Tibial nerve (tissue), 4 donors: ENCODE measurements at places on chromosomes 7 and 10. TPM values are rescaled to one million over a fixed set of nuclear protein-coding genes. Genes with fewer than 3 reads are reported as not detected.

CLDN4 gene
- 0.42 TPM for total RNA-seq

- DNase-seq, result no peak
- H3K36me3 ChIP-seq, result no peaks in the 10 kb centered on the region
- no peaks in the 10 kb centered on the region for H3K4me1 ChIP-seq
- H3K27ac ChIP-seq, result no peak overlapping the region
- H3K4me3 ChIP-seq, result no peak overlapping the region
Observed at GRCh38 chr7:129436335-129436923, 2.2 kb downstream of the STRIP2 start.

DNA sequence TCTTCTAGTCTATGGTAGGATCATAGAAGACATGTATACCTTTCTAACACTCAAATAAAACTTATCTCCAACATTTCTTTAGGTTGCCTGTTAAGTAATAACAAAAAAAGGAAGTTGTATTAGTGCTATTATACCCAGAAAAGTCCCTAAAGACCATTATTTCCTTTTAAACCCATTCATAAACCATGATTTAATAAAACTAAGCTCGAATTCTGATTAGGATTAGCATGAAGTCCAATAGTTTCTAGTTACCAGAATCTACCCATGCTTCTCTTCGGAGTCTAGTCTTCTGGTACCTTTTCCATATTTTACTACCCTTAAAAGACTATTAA is 62.7 kb downstream of the USP6NL start:
- H3K4me3 ChIP-seq, result no peak overlapping the region
- H3K36me3 ChIP-seq, result no peaks in the 10 kb centered on the region
- H3K4me1 ChIP-seq, result peaks cover 33% of the 10 kb centered on the region
- H3K27me3 ChIP-seq, result no peaks in the 10 kb centered on the region
- no peak overlapping the region for H3K27ac ChIP-seq

- no peak overlapping the region for H3K27ac ChIP-seq
- no peak overlapping the region for H3K4me3 ChIP-seq
- H3K27me3 ChIP-seq, result no peaks in the 10 kb centered on the region
- DNase-seq, result no peak
Observed at GRCh38 chr7:132485600-132486273, 90.5 kb downstream of the PLXNA4 start.

SEMA3E gene
- total RNA-seq, result 3.5 TPM

DNA sequence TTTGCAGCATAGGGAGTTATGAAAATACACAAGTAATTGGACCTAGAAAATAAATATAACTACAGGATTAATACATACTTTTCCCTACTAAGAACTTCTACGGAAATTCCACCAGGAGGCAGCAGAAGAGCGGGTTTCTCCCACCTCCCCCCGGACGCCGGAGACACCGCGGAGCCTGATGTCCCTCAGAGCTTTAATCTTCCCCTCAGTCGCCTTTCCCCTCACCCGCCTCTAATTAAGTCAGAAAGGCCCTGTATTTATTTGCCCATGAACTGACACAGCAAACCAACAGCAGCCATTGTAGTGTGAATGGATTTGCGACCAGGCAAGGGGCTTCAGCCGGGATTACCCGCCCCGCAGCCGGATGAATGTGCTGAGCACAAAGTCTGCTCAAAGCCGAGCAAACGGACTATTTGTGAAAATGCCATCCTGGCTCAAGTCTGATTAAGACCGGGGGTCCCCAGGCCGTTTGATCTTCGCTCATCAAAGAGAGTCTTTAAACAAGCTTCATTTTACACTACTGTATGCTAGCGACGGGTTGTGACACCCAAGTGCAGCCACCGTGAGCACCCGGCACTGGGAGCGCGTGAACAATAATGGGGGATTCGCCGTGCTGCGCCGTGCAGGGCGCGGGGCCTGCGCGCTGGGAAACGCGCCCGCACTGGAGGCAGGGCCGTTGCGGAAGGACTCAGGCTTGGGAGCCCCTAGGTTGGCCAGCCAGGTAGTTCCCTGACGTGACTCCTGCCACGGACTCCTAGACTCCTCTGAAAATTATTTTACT is 5.6 kb upstream of the DKK1 start:
- no peak overlapping the region for H3K27ac ChIP-seq

HILPDA gene
- total RNA-seq, result 32.4 TPM

GRCh38 chr10:100986952-100987684 is at the start of the genes MRPL43 and TWNK:
TSS of gene MRPL43 (minus strand) at chr10:100987497. CDS start at chr10:100987443, 54 bp downstream.
TSS of gene TWNK (plus strand) at chr10:100987543. CDS start at chr10:100988211, 668 bp downstream.
- H3K36me3 ChIP-seq, result peaks cover 68% of the 10 kb centered on the region
- H3K27ac ChIP-seq, result peak within 1 kb of the TSS; percentile 85
- peak within 1 kb of the TSS; percentile 99 for H3K4me3 ChIP-seq
- peak; percentile 78 for DNase-seq
- peaks cover 19% of the 10 kb centered on the region for H3K4me1 ChIP-seq

DNA sequence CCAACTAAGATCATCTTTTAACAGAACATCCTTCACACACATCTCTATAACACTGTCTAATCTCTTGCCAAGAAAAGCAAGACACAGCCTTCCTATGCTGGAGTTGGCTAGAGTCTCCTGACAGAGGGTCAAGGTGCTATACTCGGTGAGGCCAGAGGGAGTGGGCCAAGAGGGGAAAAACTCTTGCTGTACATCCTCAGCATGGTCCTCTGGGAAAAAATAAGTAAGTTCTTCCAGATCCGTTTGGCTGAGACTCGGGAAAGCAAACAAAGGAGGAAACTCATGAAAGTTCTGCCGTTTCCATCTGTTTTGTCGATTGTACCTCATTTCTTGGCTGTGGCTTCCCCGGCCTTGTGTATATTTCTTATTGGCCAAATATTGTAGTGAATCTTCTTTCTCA is 33.9 kb downstream of the VWDE start:
- H3K27ac ChIP-seq, result peak overlapping the region; percentile 14
- no peak for DNase-seq
- H3K36me3 ChIP-seq, result no peaks in the 10 kb centered on the region
- H3K27me3 ChIP-seq, result no peaks in the 10 kb centered on the region
- H3K4me1 ChIP-seq, result peaks cover 8% of the 10 kb centered on the region

DNA sequence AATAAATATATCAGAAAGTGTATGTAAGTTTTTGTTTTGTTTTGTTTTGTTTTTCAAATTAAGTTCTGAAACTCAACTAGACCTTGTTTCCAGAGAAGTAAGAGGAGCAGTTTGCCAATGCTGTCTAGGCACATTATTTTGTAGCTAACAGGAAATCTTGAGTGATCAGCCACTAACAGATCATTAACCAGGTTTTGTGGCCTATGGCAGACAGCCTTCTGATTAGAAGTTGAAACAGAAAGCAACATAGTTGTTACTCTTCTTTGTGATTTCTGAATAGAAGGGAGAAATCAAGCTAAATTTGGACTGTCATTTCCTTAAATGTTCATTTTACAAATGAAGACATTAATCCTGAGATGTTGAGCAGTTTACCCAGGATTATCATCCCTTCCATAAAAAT is 142.6 kb downstream of the PLXDC2 start:
- DNase-seq, result no peak
- peaks cover 4% of the 10 kb centered on the region for H3K4me1 ChIP-seq
- H3K4me3 ChIP-seq, result no peak overlapping the region

DNA sequence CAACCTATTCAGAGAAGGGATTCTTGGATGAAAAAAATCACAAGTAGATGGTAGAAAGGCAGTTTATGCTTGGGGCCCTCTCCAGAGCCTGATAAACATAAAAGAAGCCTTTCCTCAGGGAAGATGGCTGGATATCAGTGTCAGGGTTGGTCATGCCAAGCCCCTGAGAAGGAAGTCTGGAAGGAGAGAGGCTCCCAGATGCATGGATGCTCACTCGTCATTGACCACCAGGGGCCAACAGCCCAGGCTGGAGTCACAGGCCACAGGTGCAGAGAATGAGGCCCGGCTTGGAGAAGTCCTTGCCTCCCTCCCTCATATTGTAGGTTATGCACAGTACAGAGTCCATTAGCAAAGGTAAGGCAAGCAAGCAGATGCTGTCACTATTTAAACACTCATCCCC is 506.7 kb downstream of the GRID1 start:
- no peaks in the 10 kb centered on the region for H3K27me3 ChIP-seq
- H3K36me3 ChIP-seq, result no peaks in the 10 kb centered on the region
- H3K4me3 ChIP-seq, result no peak overlapping the region
- DNase-seq, result no peak
- no peak overlapping the region for H3K27ac ChIP-seq
- H3K4me1 ChIP-seq, result no peaks in the 10 kb centered on the region

GRCh38 chr10:113056030-113056429 is 106.0 kb downstream of the TCF7L2 start:
- H3K36me3 ChIP-seq, result no peaks in the 10 kb centered on the region
- no peak overlapping the region for H3K27ac ChIP-seq
- H3K4me3 ChIP-seq, result no peak overlapping the region
- DNase-seq, result no peak
- no peaks in the 10 kb centered on the region for H3K27me3 ChIP-seq

GRCh38 chr7:114862406-114862805 is 59.5 kb upstream of the MDFIC start:
- no peak for DNase-seq
- no peaks in the 10 kb centered on the region for H3K4me1 ChIP-seq
- no peak overlapping the region for H3K27ac ChIP-seq
- no peaks in the 10 kb centered on the region for H3K27me3 ChIP-seq
- no peaks in the 10 kb centered on the region for H3K36me3 ChIP-seq

GPR22 gene
- total RNA-seq, result not detected

ITGB8 gene
- 497 TPM for total RNA-seq

- no peak overlapping the region for H3K4me3 ChIP-seq
- H3K4me1 ChIP-seq, result peaks cover 36% of the 10 kb centered on the region
- DNase-seq, result no peak
- H3K27ac ChIP-seq, result no peak overlapping the region
- H3K36me3 ChIP-seq, result no peaks in the 10 kb centered on the region
Observed at GRCh38 chr7:50665403-50666123, 100.4 kb upstream of the DDC start.

DNA sequence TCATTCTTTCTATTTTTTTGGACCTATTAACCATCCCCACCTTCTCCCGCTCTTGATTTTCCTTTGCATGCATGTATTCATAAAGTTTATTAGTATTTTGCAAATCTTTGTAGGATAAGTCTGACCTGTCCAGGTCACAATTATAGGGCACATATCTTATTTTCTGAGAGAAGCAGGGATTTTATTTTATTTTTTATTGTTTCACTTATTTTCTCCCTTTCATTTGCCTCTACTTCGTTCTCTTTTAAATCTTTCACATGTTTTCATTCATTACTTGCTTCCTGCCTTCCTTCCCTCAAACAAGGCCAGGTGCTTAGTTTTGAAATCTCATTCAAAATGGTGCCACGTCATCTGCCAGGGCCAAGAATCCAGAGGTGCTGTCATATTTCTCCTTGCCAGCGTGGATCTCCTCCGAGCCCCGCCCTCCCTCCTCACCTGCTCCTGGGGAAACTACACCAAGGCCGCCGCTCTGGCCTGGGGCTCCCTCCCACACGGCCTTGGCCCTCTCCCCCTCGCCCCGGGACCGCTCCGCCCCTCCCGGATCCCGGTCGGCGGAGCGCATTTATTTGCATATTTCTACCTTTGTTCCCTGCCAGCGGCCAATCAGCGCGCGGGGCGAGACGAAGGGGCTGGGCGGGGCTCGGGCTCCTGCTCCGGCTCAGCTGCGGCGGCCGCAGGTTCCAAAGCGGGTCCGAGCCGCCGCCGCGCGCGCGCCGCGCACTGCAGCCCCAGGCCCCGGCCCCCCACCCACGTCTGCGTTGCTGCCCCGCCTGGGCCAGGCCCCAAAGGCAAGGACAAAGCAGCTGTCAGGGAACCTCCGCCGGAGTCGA is at the start of gene TSPAN13:
TSPAN13 (plus strand) TSS at position 654 of the 830 bp plus-strand sequence. CDS start 213 bp downstream, outside the sequence.
- H3K36me3 ChIP-seq, result no peaks in the 10 kb centered on the region
- no peak within 1 kb of the TSS for H3K27ac ChIP-seq
- H3K27me3 ChIP-seq, result no peaks in the 10 kb centered on the region
- peak within 1 kb of the TSS; percentile 72 for H3K4me3 ChIP-seq
- no peak for DNase-seq

GNGT1 gene
- not detected for total RNA-seq
